ENCODE measurements at places on chromosomes 6 and 20. TPM values are rescaled to one million over a fixed set of nuclear protein-coding genes. Genes with fewer than 3 reads are reported as not detected.

DNA sequence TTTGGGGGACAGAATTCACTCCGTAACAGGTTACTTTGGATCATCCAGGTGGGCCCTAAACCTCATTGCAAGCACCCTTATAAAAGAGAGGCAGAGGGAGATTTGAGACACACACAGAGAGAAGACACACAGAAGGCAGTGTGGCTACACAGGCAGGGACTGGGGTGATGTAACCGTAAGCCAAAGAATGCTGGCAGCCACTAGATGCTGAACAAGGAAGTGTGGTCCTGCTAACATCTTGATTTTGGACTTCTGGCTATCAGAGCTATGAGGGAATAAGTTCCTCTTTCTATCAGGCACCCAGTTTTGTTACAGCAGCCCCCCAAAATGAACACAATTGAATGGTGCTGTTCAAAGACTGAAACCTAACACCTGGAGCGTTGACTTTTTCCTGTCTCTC, 191.3 kb upstream of the MYLIP start:
- DNase-seq, result no peak

DNA sequence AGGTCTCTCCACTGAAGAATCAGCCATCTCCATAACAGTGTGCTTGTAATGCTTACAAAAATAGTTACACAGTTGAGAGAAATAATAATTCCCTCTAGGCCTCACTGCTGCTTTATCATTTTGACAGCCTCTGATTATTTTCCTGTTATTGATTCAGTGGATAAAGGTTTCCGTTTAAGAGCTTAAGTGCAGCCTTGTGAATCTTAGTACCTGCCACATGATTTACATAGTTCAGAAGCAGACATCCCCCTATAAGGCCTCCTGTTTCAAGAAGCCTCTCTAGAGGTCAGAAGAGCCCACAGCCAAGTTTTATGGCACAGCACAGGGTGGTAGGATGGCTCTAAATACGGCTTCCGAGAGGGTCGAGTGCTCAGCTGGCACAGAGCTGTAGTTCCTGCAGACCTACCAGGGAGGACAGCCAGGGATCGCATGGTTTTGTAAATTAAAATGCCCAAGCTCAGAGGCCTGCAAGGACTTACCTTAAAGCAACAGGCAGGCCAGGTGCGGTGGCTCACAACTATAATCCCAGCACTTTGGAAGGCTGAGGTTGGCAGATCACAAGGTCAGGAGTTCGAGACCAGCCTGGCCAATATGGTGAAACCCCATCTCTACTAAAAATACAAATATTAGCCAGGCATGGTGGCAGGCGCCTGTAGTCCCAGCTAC, 17.6 kb upstream of the PYGB start:
- DNase-seq, result no peak

RAET1G gene
- not detected for total RNA-seq

GRCh38 chr6:47308552-47309290, 984 bp downstream of the TNFRSF21 start:
- DNase-seq, result no peak

HAO1 gene
- total RNA-seq, result not detected

NRN1 gene
- total RNA-seq, result 1.1 TPM

GRCh38 chr6:70479236-70479635, 65.9 kb downstream of the FAM135A start:
- no peak for DNase-seq

GRCh38 chr6:100948381-100949133, 67.4 kb upstream of the ASCC3 start:
- DNase-seq, result no peak

DNA sequence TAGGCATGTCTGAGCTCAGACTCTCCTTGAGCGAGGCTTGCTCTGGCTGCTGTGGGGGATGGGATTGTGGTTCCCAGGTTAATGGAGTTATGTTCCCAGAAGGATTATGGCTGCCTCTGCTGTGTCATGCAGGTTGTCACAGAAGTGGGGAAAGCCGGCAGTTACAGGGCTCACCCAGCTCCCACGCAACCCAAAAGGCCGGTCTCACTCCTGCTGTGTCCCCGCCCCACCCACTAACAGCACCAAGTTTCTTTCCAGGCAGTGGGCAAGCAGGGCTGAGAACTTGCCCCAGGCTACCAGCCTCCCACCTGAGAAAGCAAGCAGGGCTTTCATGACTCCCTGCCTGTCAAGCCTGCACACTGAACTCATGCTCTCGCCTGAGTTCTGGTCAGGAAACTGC, 750.5 kb downstream of the FRK start:
- DNase-seq, result no peak

DNA sequence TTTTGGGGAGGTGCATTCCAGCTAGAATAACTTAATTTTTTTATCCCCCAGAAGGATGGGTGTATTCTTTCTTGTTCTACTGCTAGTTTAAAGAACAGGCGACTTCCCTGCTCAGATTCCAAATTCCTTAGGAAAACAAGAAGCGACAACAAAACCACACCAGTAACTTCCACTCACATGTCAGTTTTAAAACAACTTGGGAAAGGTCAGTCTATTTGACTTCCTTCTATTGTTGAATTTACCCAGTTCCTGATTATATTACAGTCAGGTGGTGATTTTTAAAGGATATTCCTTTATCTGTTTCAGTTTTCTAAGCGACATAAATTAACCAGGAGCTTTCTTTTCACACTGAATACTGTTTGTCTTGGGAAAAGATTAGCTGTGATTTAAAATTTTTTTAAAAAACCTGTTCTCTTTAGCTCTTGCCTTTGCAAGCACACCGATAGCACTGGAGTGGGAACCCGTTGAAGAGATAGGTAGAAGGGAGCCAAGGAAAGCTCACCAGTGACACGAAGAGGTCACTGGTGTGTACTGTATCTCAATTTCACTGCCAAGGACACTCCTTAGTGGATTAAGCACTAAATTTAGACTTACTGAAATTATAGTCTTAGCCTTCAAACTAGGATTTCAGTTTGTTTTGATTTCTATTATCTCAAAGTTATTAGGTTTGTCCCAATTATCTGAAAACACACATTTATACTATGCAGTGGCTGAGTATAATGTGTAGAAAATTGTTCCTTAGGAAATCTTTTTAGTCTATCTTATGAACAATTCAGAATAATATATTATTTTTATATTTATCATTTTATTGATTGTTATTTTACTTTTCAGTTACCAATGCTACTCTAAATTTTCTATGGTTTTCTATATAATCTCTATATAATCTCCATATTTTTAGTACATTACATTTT, 22.3 kb downstream of the MARCKS start:
- no peak for DNase-seq

UNC5CL gene
- total RNA-seq, result 0.58 TPM

DNA sequence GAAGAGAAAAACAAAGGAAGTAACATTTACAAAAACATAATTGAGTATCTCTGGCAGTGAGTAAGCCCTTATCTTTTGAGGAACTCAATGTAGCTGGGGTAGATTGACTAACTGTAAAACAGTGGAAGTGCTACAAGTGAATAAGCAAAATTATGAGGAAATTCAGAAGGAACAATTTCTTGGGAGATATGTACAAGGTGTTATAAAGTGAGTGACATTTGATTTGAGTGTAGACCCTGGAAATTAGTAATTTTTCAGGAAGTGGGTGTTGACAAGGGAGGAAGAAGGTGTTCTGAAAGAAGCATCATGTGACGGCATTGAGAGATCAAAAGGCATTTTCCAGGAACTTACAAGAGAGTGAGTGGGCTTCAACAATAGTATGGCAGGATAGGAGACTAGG, 22.2 kb downstream of the XRN2 start:
- DNase-seq, result no peak

- no peak for DNase-seq
Observed at GRCh38 chr6:33192105-33192646, at the start of gene COL11A2. Gene COL11A2, minus strand, starts transcription at chr6:33192467. Its CDS starts 227 bp downstream, at chr6:33192240.

DNA sequence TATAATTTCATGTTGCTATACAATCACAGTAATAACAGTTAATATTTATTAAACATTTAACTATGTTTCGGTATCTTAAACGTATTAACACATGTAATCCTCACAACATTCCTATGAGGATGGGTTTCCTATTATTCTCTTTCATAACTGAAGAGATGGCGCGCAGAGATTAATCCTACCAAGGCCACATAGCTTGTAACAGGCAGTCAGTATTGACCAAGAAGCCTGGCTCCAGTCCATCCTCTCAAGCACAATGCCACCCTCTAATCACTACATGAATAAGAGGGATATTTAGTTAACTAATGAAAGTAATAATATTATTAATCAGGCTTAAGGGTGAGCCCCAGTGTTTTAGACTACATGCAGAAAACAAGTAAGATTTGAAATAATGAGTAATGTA, 149.7 kb upstream of the SIM1 start:
- no peak for DNase-seq

- DNase-seq, result no peak
Observed at GRCh38 chr6:124987291-124987690, 25.1 kb downstream of the RNF217 start.

- no peak for DNase-seq
Observed at GRCh38 chr20:60352596-60352995, 394.4 kb downstream of the CDH26 start.

DNA sequence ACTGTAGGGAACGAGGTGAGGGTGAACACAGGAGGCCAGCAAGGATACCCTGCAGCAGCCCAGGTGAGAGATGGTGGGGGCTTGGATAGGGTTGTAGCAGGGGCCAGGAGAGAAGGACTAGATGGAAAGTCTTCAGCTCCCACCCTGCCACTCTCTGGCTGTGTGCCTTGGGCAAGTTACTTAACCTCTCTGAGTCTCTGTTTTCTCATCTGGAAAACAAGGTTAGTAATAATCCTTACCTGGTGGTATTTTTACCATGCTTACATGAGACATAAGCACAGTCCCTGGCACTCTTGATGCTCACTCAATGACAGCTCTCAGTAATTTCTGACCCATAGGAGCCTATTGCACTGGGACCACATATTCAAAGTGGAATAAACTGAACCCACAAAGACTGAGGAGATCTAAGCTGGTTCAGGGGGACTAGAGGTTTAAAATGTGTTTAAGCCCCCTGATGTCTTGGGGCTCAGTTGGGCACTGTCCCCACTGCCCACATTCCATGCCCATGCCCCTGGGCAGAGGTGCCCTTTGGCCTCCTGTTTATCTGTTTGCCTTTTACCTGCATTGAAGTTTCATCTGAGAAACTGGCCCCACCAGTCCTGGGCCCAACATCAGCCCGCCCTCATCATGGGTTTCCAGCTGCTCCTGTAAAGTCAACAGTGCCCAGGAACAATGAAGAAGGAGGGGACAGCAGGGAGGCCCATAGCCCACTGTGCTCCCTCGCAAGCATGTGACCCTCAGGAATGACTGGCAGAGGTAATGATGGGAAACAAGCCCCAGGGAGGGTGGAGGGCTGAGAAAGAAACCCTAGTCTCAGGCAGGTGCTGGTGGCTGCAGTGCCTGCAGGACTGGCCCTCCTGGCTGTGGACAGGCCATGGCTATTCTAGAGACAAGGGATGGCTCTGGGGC, 104.0 kb downstream of the VEGFA start:
- DNase-seq, result no peak

- no peak for DNase-seq
Observed at GRCh38 chr6:105170059-105170458, 9.8 kb downstream of the POPDC3 start.

DNA sequence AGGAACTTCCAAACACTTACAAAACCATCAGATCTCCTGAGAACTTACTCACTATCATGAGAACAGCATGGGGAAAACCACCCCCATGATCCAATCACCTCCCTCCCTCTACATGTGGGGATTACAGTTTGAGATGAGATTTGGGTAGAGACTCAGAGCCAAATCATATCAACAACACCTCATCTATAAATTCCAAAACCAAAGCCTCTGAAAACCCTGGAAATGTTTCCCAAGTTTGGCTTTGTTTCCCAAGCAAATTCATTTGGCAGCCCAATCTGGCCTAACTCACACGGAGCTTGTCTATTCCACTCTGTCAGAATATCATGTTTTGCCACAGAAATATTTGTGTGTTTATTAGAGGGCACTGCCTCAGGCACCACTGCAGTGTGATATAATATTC, 142.6 kb downstream of the COL9A1 start:
- no peak for DNase-seq

DNA sequence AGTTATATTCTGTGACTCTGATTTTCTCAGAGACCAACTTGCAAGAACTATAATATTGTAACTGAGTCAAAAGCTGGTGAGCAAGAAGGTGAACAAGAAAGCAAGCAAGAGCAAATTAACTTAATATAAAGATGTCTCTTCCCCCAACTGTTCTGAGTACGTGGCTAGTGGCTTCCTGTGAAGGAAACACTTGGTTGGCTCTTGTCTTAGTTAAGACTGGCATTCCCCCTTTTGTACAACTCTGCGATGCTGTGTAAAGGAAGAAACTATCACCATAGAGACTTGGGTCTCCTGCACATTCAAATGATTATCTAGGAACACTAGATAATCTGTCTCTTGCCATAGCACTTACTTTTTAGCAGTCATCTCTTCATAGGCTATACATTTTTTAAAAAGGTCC, 47.3 kb upstream of the TNFAIP3 start:
- no peak for DNase-seq

All from epithelial cell of proximal tubule (primary cell).